ENCODE measurements at places on chromosomes 7 and 10. TPM values are rescaled to one million over a fixed set of nuclear protein-coding genes. Genes with fewer than 3 reads are reported as not detected.

TES gene
- 36.3 TPM for total RNA-seq

LOXL4 gene
- 0.13 TPM for total RNA-seq

HHEX gene
- total RNA-seq = 1.5 TPM

BTBD16 gene
- not detected for total RNA-seq

TFEC gene
- not detected for total RNA-seq

ODAD2 gene
- 4.1 TPM for total RNA-seq

DNA sequence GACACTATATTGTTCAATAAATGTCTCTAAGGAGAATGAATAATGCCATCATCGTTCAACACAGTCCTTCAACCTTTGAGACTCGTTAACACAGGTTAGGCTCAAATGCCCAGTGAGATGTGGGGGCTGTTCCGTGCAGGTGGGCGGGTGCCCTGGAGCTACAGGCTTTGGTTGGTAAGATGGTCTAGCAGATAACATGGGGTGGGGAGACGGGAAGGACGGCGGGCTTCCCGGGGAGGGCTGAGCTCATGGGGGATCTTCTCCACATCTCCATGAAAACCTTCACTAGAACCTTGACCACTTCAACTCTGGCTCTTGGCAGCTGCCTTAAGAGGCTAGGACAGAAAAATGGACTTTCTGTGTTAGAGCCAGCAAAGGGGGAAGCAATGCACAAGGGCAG lies 134.1 kb upstream of the TCERG1L start:
- no peak for DNase-seq

DNA sequence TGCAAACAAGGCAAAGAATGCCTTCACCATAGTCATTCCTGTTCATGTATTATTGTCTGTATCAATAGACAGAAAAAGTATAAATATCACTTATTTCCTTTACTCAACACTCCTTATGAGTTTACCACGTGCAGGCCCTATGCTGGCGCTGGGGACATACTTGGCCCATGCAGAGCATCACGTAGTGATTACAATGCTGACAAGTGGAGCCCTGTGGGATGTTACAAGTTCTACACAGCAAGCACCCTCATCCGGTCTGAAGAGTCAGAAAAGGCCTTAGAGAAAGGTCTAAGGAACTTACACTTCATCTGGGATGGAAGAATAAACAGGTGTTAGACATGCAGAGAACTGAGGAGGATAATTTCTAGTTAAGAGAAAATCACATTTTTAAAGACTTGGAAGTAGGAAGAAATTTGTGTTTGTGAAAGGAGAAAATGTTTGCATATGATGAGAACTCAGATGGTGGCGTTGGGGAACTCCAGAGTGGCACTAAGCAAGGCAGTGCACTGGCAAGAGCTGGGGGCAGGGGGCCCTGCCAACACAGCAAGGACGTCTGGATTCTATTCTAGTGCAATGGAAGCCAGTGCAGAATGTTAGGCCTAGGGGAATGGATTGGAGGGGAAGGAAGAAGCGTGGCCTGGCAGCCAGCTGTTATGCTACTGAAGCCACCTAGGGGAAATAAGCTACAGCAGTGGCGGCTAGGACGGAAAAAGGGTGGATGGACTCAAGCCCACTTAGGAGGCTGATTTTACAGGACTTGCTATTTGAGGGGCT lies 116.2 kb downstream of the ELMO1 start:
- no peak for DNase-seq

DNA sequence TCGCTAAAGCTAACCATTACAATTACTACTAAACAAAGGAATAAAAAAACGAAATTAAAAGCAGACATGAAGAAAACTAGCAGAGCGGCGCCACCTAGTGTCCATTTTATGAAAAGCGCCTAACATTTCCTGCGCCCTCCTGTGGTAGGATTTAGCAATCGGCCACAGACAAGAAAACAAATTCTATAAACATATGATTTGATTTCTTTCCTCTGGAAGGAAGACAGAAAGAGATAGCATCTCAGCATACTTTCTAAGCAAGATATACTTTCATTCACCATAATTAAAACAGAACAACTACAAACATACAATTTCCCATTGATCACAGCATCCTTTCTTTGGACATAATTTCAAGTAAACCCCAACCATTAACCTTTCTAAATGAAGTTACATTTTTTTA lies 337.7 kb upstream of the NPVF start:
- peak; percentile 75 for DNase-seq

DNA sequence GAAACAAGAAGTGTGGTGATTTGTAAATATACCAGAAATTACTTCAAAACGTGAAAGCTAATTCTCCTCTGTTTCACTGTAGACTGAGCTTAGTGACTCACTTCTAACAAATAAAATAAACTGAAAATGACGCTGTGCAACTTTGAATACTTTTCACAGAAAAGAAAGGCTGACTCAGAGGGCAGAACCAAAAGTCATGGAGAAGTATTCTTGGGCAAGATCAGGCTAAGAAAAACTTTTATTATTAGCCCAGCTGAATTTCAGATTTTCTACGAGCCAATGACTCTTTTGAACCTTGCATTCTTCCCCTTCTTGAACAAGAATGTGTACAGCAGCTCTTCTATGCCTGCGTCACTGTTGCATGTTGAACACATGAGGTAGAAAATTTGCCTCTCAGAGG lies 527.3 kb upstream of the GHITM start:
- DNase-seq = no peak

DNA sequence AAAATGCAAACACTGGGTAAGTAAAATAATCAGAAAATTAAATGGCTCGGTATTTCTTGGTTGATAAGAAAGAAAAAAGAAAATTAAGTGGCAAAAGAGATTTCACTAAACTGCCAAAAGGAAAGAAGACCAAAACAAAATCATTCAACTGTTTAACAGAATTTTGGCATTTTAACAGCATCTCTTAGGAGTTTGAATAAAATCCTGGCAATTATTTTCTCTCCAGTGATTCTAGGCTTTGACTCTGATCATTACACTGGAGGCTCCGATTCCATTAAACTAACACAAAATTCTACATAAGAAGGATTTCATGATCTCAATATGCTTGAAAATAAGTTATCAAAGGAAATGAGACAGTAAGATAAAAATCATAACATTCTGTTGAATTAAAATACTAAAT lies 62.3 kb downstream of the ARHGAP21 start:
- no peak for DNase-seq

DNA sequence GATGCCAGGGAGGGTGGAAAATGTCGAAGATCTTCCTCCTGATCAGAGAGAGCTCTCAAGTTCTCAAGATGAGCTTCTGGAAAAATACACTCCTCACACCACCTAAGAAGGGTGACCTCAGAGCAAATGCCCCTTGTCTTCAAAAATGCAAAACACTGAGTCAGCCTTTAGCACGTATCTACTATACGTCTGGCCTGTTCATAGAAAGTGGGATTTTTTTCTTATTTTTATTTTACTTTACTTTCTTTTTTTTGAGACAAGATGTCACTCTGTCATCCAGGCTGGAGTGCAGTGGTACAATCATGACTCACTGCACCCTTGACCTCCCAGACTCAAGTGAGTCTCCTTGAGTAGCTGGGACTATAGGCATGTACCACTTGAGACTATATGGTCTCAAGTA lies 57.1 kb downstream of the AFAP1L2 start:
- DNase-seq = no peak

GRCh38 chr10:24897326-24897926 lies 55.0 kb downstream of the PRTFDC1 start:
- no peak for DNase-seq

GRCh38 chr7:4683884-4684565 lies 1.9 kb downstream of the FOXK1 start:
- DNase-seq = no peak

All from H1 (cell line).